Activated B cell treated with CpG ODN at 0.5 μM for 24 hours (primary cell): ENCODE measurements at places on chromosomes 12 and 14.
A peak's percentile ranks its signal among the peaks of the same experiment; 100 is the strongest.

GRCh38 chr14:94321421-94322271 is 1.5 kb downstream of the SERPINA6 start:
- no peak overlapping the region for H3K27ac ChIP-seq
- no peaks in the 10 kb centered on the region for H3K36me3 ChIP-seq
- no peak for DNase-seq
- no peaks in the 10 kb centered on the region for H3K4me1 ChIP-seq

DNA sequence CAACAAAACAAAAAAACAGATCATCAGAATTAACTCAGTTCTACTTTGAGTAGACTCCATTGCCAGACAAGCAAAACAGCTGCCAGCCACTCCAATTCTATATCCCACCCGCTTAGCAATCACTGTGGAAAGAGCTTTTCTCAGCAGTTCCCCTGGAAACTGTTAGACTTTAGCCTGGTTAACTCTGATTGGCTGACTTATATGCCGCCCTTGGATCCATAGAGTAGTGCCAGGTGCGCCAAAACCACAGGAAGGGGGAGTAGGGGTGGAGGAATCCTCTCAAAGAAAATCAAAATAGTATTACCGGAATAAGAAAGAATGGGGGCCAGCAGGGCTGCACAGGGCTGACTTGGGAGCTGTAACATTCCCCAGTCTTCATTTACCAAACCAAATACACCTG is 5.4 kb upstream of the EML5 start:
- no peak overlapping the region for H3K4me3 ChIP-seq
- no peaks in the 10 kb centered on the region for H3K36me3 ChIP-seq
- H3K27ac ChIP-seq = no peak overlapping the region
- peaks cover 16% of the 10 kb centered on the region for H3K27me3 ChIP-seq
- H3K4me1 ChIP-seq = peaks cover 3% of the 10 kb centered on the region

DNA sequence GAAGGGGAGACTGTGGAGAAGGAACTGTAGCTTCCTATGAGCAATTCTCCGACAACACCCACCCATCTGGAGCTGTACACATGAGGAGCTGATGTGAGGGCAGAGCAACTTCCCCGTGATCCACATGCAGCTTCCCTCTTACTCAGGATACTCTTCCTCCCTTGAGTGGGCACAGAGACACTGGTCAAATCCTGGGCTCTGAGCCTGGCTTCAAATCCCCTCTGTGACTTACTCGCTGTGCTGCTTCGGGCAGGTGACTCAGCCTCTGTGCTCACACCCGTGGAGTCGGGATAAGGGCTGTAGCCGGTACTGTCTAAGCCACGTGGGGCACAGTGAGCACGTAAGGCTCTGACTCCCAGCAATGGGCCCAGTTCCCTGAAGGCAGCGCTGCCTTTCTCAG is 31.1 kb downstream of the ZFYVE21 start:
- no peak overlapping the region for H3K27ac ChIP-seq
- H3K36me3 ChIP-seq = peaks cover 17% of the 10 kb centered on the region
- no peaks in the 10 kb centered on the region for H3K4me1 ChIP-seq

DNA sequence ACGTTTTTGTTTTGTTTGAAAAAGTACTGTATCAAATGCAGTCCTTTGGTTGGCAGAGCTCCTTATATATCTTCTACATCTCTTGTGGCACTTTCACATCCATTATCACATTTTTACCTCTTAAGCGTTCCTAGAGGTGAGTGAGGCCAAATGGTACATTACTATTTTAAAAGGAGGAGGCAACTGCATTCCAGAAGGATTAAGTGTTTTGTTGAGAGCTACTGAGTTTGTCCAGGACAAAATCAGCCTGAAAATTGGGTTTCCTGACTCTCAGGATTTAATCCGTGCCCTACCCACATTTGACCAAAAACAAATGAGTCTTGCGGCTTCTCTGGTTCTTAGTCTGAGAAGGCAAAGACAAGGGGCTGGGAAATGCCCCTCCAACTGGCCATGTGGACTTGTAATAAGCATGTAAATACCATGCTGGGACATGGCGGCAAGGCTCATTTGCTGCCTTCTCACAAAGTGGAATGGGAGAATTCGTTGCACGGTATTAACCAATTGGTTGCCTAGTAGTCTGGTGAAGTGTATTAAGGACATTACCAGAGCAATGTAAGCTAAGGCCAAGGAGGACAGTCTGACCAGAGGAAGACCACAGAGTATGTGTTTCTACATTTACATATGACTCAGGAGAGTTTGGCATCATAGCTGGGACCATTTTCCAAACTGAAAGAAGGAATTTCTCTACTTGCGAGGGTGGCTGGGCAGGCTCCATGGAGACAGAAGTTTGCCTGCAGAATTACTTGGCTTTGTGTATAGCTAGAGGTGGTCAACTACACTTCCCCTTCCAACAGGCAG is 175.8 kb upstream of the PLXNC1 start:
- no peaks in the 10 kb centered on the region for H3K4me1 ChIP-seq
- H3K36me3 ChIP-seq = no peaks in the 10 kb centered on the region
- no peak overlapping the region for H3K27ac ChIP-seq
- no peak overlapping the region for H3K4me3 ChIP-seq

GRCh38 chr12:50419112-50419909 is 18.6 kb downstream of the LARP4 start:
- peaks cover 44% of the 10 kb centered on the region for H3K36me3 ChIP-seq
- peaks cover 20% of the 10 kb centered on the region for H3K4me1 ChIP-seq
- no peak overlapping the region for H3K4me3 ChIP-seq

DNA sequence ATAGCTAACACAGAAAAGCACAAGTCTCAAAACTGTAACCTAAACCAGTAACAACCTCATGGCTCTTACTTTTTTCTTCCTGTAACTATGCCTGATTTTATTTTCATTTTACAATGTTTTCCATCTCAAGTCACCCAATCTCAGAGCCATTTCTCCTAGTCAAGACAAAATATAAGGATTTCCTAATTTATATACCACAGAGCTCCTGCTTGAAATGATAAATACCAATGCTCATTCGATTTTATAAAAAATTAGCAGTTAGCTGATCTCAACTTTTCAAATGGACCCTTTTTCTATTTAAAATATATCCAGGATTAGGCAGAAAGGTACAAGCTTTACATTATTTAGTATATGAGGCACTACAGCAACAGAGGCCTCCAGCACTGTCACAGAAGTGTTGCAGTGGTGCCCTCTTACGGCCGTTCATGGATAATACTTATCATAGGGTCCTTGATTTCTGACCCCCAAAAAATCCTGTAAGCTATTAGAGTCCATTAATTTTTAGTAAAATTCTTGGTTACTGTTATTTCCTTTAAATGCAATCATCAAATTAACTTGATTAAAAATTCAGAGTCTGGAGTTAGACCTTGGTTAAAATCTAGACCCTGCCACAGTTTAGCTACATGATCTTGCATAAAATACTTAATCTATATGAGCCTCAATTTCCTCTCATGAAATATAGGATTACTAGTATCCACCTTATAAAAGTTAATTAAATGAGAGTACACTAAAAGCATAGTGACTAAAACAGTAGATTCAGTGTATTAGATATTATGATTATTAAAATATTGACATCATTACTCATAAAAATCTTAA is 68.3 kb downstream of the SEC23A start:
- no peak overlapping the region for H3K27ac ChIP-seq
- H3K36me3 ChIP-seq = peaks cover 59% of the 10 kb centered on the region
- no peak overlapping the region for H3K4me3 ChIP-seq
- H3K27me3 ChIP-seq = no peaks in the 10 kb centered on the region
- peaks cover 12% of the 10 kb centered on the region for H3K4me1 ChIP-seq

DNA sequence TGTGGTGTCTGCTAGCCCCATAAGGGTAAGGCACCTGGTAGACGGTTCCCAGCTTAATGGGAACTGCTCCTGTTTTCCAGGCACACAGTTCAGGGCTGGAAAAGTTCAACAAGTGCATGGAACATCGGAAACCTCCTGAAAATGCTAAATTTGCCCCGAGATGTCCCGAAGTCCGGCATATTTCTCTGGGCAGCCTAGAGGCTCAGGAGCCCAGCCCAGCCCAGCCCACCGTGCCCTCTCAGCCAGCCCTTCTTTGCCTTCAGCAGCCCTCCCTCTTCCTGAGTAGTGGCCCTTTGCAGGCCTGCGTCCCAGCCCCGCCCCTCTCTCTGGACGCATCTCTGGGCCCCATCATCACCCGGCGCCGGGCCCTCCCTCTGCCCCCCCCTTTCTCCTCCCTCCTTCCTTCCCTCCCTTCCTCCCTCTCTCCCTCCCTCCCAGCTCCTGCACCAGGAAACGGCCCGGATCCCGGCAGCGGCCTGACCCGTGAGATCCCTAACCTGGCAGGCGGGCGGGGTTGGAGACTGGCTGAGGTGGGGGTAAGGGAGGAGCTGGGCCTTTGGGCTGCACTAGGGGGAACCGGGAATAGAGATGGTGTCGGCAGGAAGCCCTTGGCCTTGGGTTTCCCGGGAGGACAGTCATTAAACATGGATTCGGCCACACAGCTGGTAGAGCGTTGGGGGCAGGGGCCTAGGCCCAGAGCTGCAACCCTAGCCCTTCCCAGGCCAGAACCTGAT is at the start of gene BCL2L2:
Gene BCL2L2 (plus strand): TSS at position 422 of the 734 bp plus-strand sequence. CDS start 935 bp downstream, outside the sequence.
- H3K4me1 ChIP-seq = peaks cover 37% of the 10 kb centered on the region
- no peaks in the 10 kb centered on the region for H3K27me3 ChIP-seq
- peaks cover 9% of the 10 kb centered on the region for H3K36me3 ChIP-seq
- DNase-seq = peak; percentile 41
- H3K4me3 ChIP-seq = peak within 1 kb of the TSS; percentile 82
- H3K27ac ChIP-seq = peak within 1 kb of the TSS; percentile 79

- H3K36me3 ChIP-seq = peaks cover 60% of the 10 kb centered on the region
- no peak overlapping the region for H3K4me3 ChIP-seq
- H3K4me1 ChIP-seq = no peaks in the 10 kb centered on the region
- no peak for DNase-seq
- no peaks in the 10 kb centered on the region for H3K27me3 ChIP-seq
These were observed 24.7 kb upstream of the NPFF start for GRCh38 chr12:53532021-53532420.

GRCh38 chr14:75487155-75487671 is 35.1 kb upstream of the BATF start:
- DNase-seq = no peak
- H3K36me3 ChIP-seq = no peaks in the 10 kb centered on the region
- peak overlapping the region; percentile 9 for H3K4me3 ChIP-seq
- H3K27ac ChIP-seq = peak overlapping the region; percentile 42
- H3K4me1 ChIP-seq = peaks cover 22% of the 10 kb centered on the region
- H3K27me3 ChIP-seq = no peaks in the 10 kb centered on the region

- H3K4me1 ChIP-seq = peaks cover 31% of the 10 kb centered on the region
- peak overlapping the region; percentile 86 for H3K4me3 ChIP-seq
- H3K27ac ChIP-seq = peak overlapping the region; percentile 50
- DNase-seq = no peak
- H3K27me3 ChIP-seq = no peaks in the 10 kb centered on the region
These were observed 2.3 kb downstream of the MTA1 start for GRCh38 chr14:105421723-105422615.

DNA sequence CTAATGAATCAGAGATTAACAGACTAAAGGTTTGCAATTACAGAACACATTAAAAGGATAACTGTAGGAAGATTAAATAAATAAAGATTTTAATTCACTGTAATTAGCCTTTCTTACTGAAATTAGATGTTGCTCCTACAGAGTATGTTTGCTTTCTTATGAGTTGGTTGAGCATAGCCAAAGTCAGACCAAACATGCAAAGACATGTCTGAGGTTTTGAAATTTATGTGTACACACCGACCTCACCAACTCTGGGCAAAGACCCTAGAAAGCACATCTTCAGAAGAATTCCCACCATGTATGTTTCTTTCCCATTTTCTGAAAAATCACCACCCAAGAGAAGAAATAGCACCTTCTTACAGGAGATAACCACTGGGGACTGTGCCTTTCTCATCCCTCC is 159.2 kb downstream of the PAX9 start:
- H3K4me3 ChIP-seq = no peak overlapping the region
- H3K27me3 ChIP-seq = no peaks in the 10 kb centered on the region
- DNase-seq = no peak
- no peaks in the 10 kb centered on the region for H3K36me3 ChIP-seq
- H3K27ac ChIP-seq = no peak overlapping the region
- no peaks in the 10 kb centered on the region for H3K4me1 ChIP-seq

- H3K4me1 ChIP-seq = peaks cover 6% of the 10 kb centered on the region
- H3K36me3 ChIP-seq = peaks cover 56% of the 10 kb centered on the region
- H3K27me3 ChIP-seq = no peaks in the 10 kb centered on the region
- no peak for DNase-seq
These were observed 177.2 kb downstream of the C12orf42 start for GRCh38 chr12:103318566-103318965.

GRCh38 chr12:104000807-104001434 is 35.2 kb downstream of the TDG start:
- H3K27ac ChIP-seq = no peak overlapping the region
- no peak for DNase-seq
- H3K4me1 ChIP-seq = no peaks in the 10 kb centered on the region
- peaks cover 37% of the 10 kb centered on the region for H3K27me3 ChIP-seq
- no peaks in the 10 kb centered on the region for H3K36me3 ChIP-seq

GRCh38 chr14:33413381-33413780 is 474.7 kb downstream of the NPAS3 start:
- no peaks in the 10 kb centered on the region for H3K36me3 ChIP-seq
- H3K4me1 ChIP-seq = no peaks in the 10 kb centered on the region
- H3K27ac ChIP-seq = no peak overlapping the region
- no peak overlapping the region for H3K4me3 ChIP-seq
- no peaks in the 10 kb centered on the region for H3K27me3 ChIP-seq

GRCh38 chr12:101863981-101864380 is 13.4 kb upstream of the DRAM1 start:
- H3K4me3 ChIP-seq = no peak overlapping the region
- H3K36me3 ChIP-seq = no peaks in the 10 kb centered on the region

DNA sequence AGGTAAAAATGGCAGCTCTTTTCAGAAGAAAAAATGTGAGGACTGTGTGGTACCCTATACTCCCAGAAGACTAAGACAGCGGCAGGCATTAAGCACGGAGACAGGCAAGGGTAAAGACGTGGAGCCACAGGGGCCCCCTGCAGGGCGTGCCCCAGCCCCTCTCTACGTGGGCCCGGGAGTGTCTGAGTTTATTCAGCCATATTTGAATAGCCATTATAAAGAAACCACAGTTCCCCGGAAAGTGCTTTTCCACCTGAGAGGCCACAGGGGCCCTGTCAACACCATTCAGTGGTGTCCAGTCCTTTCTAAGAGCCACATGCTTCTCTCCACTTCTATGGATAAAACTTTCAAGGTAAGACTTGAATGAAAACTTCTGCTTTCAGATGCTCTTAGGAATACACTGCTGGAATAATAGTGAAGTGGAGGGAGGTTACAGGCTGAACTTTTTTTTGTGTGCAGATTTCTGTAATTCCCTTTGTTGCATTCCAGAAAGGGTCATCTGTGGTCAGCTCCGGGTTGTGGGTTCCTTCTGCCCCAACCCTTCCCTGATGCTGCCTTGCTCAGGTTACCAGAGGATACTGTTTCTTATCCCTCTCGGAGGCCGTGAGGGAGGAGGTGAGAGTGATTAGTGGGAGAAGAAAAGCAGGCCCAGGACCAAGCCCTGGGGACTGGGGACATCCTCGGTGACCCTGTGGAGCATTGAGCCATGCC is 58.4 kb downstream of the SLC25A47 start:
- H3K36me3 ChIP-seq = peaks cover 10% of the 10 kb centered on the region
- no peak overlapping the region for H3K4me3 ChIP-seq
- no peak for DNase-seq
- no peak overlapping the region for H3K27ac ChIP-seq
- H3K27me3 ChIP-seq = no peaks in the 10 kb centered on the region
